ENCODE measurements at places on chromosomes 3 and 15.

- DNase-seq = no peak
These were observed 110.7 kb downstream of the LRRC49 start for GRCh38 chr15:71003319-71003718.

DNA sequence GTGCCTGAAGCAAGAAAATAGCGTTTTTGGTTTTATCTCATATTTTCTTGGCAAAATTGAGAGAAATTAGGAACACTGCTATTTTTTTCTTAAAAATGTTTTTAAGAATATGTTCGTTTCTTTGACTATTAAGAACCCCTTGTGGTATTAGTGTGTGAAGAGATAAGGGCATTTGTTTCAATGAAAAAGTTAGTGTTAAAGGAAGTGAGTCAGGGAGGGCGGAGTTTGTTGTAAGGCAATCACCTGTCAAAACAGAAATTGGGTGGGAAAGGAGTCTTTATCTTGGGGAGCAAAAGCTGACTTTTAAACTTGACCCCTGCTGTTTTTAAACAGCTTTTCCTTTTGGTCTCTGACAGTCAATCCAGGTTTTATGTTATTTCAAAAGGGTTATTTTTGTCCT is 4.2 kb downstream of the RAP2B start:
- DNase-seq = no peak

DNA sequence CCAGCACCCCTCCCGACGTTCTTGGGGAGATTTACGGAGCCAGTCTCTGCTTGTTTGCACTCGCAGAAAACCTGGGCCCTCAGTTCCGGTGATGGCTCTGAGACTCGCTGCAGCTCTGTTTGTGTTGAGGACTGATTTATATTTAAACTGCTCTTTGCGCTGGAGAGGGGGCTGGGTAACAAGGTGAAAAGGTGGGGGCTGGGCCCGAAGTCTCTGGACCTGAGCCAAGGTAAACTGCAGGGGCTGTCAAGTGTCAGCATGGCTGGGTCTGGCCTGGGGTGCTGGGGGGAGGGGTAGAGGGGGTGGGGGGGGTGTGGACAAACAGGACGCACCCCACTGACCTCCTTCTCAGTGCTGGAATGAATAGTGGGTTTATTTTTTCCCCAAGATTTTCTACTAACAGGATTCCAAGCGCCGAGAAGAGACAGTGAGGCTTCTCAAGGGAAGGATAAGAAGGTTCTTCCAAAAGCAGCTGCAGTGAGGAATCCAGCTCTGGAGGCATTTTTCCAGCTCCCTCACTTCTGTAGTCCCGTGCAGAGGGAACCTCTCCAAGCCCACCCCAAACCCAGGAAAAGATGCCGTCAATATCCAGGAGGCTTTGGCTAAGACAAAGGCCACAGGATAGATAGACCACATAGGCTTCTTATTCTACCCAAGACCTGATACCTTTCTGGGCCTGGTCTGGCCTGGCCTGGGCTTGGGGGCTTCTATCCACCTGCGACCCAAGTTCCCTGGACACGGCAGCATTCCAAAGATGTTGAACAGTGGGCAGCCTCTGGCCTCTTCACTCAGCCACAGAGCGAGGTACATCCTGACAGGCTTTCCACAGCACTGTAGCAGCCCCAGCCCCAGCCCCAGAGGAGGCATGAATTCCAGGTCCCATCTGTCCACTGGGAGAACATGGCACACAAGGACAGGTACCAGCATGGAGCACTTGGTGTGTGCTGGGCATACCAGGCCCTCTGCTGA is 938 bp upstream of the SLCO2A1 start:
- no peak for DNase-seq

DNA sequence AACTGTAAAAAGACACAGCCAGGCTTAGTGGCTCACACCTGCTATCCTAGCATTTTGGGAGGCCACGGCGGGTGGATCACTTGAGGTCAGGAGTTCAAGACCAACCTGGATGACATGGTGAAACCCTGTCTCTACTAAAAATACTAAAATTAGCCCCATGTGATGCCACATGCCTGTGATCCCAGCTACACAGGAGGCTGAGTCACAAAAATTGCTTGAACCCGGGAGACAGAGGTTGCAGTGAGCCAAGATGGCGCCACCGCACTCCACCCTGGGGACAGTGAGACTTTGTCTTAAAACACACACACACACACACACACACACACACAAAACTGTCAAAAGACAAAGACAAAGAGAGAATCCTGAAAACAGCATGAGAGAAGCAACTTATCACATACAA is 18.0 kb downstream of the SPCS1 start:
- no peak for DNase-seq

GRCh38 chr15:43281926-43282602 is 15.3 kb upstream of the TGM5 start:
- no peak for DNase-seq

- no peak for DNase-seq
These were observed 72.0 kb upstream of the LRTM1 start for GRCh38 chr3:54999811-55000210.

DNA sequence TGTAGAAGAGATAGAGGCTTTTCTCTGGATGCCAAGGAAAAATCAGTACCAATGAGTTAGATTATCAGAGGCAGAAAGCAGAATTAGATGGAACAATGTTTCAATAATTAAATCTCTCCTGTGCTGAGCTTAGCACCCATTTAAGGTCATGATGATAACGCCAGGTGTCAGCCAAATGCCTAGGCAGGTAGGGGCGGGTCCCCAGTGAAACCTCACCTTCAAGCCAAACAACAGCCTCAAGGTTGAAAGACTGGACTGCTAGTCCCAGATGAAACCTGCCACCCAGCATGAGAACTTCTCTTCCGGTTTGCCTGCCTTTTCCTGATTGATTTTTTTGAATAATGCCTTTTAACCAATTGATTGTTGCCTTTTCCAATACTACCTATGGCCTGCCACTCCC is 363.0 kb downstream of the PLOD2 start:
- no peak for DNase-seq

DNA sequence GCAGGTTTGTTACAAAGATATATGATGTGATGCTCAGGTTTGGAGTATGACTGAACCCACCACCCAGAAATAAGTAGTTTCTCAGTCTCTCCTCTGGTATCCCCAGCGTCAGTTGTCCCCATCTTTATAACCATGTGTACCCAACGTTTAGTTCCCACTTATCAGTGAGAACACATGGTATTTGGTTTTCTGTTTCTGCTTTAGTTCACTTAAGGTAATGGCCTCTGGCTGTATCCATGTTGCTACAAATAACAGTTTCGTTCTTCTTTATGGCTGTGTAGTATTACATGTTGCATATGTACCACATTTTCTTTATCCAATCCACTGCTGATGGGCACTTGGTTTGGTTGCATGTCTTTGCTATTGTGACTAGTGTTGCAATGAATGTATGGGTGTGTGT is 132.3 kb downstream of the LMLN start:
- DNase-seq = no peak

DNA sequence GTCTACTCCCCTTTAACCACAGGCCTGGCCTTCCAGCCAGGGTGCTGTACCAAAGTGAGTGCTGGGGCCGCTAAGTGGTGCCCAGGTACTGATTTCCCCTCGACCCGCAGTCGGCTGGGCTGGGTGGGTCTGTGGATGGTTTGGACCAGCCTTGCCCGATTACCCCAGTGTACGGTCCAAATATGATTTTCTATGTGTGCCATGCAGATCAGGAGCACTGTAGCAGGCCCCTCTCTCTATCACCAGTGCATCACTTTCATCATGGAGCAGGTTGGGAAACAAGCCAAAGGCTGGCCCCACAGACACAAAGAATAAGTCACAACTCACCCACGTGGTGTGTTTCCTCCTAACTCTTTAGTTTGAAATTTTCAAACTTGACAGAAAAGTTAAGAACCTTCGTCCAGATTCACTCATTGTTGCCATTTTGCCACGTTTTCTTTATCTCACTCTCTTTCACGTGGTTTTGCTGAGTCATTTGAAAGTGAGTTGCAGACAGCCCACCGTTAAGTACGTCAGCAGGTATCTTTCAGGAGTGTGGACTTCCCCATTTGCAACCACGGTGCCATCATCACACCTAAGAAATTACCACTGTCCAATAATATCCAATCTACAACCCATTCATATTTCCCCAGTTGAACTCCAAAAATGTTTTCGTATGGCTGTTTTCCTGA is 37.0 kb downstream of the ZNF710 start:
- DNase-seq = no peak

- no peak for DNase-seq
These were observed 113.1 kb upstream of the ABHD17C start for GRCh38 chr15:80581976-80582375.

- DNase-seq = no peak
These were observed 185.8 kb downstream of the KCNH8 start for GRCh38 chr3:19334120-19334519.

GRCh38 chr15:95078003-95078402 is 846.6 kb downstream of the MCTP2 start:
- DNase-seq = no peak

DNA sequence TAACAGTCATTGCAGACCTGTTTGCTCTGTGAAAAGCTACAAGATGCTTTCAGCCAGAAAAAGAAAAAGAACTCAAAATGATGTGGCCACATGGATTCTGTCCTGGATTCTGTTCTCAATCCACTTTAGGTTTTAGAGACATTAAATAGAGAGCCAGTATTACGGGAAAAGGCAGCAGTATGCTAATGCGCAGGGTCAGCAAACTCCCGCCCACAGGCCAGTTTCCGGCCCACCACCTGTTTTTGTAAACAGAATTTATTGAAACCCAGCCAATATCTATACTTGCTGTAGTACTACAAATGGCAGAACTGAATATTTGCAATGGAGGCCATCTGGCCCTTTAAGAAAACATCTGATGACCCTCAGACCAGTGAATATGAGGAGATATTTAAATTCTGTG is 416.1 kb downstream of the ERC2 start:
- no peak for DNase-seq

GRCh38 chr3:71146673-71147072 is 436.9 kb downstream of the FOXP1 start:
- no peak for DNase-seq

DNA sequence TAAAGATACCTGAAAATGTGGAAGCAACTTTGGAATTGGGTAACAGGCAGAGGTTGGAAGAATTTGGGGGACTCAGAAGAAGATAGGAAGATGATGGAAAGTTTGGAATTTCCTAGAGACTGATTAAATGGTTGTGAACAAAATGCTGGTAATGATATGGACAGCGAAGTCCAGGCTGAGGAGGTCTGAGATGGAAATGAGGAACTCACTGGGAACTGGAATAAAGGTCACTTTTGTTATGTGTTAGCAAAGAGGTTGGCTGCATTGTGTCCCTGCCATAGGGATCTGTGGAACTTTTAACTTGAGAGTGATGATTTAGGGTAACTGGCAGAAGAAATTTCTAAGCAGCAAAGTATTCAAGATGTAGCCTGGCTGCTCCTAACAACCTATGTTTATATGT is 13.0 kb downstream of the MITF start:
- DNase-seq = no peak

GRCh38 chr3:134933997-134934396 is 138.9 kb downstream of the EPHB1 start:
- DNase-seq = no peak

- DNase-seq = no peak
These were observed 240.9 kb downstream of the UACA start for GRCh38 chr15:70522323-70522966.

DNA sequence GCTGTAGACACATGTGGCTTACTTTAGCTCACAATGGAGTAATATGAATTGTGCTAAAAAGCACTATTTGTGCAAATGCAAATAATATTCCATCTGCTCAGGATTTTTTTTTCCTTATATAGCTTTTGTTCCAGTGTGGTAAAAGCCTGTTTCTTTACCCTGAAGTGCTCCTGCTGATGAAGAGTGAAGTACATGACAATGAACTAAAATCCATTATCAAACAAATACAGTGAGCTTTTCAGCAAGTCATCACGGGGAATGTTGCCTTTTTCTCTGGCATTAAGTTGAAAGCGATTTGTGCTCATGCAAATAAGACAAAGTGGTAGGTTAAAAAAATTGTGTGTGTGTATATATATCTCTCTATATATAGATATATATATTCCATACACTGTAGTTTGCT is 28.6 kb upstream of the CCDC39 start:
- no peak for DNase-seq

DNA sequence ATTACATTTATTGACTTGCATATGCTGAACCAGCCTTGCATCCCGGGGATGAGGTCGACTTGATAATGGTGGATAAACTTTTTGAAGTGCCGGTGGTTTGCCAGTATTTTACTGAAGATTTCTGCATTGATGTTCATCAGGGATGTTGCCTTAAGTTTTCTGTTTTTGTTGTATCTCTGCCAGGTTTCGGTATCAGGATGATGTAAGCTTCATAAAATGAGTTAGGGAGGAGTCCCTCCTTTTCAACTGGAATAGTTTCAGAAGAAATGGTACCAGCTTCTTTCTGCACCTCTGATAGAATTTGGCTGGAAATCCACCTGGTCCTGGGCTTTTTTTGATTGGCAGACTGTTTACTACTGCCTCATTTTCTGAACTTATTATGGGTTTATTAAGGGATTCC is 250.8 kb downstream of the TBC1D5 start:
- DNase-seq = no peak
